ENCODE measurements at places on chromosomes 2 and 18. TPM values are rescaled to one million over a fixed set of nuclear protein-coding genes. Genes with fewer than 3 reads are reported as not detected.
A peak's percentile ranks its signal among the peaks of the same experiment; 100 is the strongest.

SF3B6 gene
- 59.0 TPM for total RNA-seq

UGT1A10 gene
- not detected for total RNA-seq

UGT1A7 gene
- total RNA-seq = not detected

GRCh38 chr18:9922592-9923311 lies 8.9 kb downstream of the VAPA start:
- DNase-seq = no peak
- no peaks in the 10 kb centered on the region for H3K36me3 ChIP-seq
- peaks cover 100% of the 10 kb centered on the region for H3K4me1 ChIP-seq
- H3K27ac ChIP-seq = no peak overlapping the region
- no peak overlapping the region for H3K4me3 ChIP-seq

DNA sequence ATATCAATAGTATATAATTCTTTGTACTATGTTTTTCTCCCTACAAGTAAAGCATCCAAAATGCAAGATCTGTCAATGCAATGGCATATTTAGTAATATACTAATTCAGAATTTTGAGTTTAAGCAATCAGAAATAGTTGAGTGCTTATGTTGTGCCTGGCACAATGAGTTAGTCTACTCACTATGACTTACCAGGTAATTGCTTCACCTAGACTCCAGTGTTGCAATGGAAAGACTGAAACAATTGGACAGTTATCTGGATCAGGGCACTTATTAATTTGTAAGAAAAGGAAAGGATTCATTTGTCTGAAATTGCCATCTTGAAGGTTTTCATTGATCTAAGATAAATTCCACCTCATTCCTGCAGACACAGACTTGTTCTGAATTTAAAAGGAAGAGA lies 97.6 kb upstream of the TCF4 start:
- H3K27ac ChIP-seq = no peak overlapping the region
- H3K4me3 ChIP-seq = no peak overlapping the region
- no peaks in the 10 kb centered on the region for H3K27me3 ChIP-seq

GRCh38 chr2:101204400-101205115 lies 48.1 kb upstream of the CNOT11 start:
- H3K27ac ChIP-seq = no peak overlapping the region
- no peaks in the 10 kb centered on the region for H3K36me3 ChIP-seq
- no peak for DNase-seq
- H3K4me1 ChIP-seq = peaks cover 3% of the 10 kb centered on the region
- H3K27me3 ChIP-seq = no peaks in the 10 kb centered on the region
- H3K4me3 ChIP-seq = no peak overlapping the region

DNA sequence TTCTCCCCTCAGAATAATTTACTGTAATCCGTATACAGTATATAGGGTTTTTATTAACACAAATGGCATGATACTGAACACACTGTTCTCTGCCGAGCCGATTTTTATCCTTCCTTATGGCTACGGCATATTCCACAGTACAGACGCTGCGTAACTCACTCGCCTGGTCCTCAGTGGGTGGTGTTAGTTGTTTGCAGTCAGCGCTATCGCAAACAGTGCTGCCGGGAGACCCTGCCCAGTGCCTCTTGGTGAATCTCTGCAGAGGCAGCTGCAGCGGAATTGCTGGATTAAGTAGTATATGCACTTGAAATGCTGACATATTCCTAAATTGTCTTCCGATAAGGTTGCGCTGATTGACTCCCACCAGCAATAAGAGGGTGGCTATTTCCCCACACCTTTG lies 73.9 kb downstream of the MARCO start:
- no peak overlapping the region for H3K4me3 ChIP-seq
- H3K27ac ChIP-seq = no peak overlapping the region
- H3K36me3 ChIP-seq = no peaks in the 10 kb centered on the region
- H3K4me1 ChIP-seq = no peaks in the 10 kb centered on the region
- no peak for DNase-seq

GRCh38 chr2:190123956-190124355 lies 61.4 kb upstream of the MSTN start:
- no peak overlapping the region for H3K27ac ChIP-seq
- DNase-seq = no peak
- H3K36me3 ChIP-seq = no peaks in the 10 kb centered on the region
- peaks cover 13% of the 10 kb centered on the region for H3K4me1 ChIP-seq

DNA sequence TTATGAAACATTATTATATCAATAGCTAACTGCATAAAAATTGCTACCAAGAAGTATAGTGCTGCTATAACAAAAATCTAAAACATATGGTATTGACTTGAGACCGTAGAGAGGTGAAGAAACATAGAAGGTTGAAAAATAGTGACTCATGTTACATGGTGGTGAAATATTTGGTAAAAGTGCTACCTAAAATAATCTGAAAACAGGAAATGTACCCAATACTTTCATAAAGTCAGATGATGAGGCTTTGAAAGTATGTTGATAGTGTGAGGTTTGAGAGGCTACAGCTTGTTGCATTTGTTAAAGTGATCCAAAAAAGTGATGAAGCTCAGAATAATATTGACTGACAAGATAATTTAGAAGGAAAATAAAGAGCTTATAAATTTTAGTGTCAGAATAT lies 718.7 kb upstream of the SLC8A1 start:
- no peaks in the 10 kb centered on the region for H3K27me3 ChIP-seq
- H3K4me3 ChIP-seq = no peak overlapping the region
- H3K4me1 ChIP-seq = no peaks in the 10 kb centered on the region
- DNase-seq = no peak
- no peak overlapping the region for H3K27ac ChIP-seq

GRCh38 chr18:48775372-48776155 lies 175.2 kb downstream of the SMAD7 start:
- no peak for DNase-seq
- H3K4me3 ChIP-seq = no peak overlapping the region
- no peaks in the 10 kb centered on the region for H3K36me3 ChIP-seq
- H3K27me3 ChIP-seq = no peaks in the 10 kb centered on the region

DNA sequence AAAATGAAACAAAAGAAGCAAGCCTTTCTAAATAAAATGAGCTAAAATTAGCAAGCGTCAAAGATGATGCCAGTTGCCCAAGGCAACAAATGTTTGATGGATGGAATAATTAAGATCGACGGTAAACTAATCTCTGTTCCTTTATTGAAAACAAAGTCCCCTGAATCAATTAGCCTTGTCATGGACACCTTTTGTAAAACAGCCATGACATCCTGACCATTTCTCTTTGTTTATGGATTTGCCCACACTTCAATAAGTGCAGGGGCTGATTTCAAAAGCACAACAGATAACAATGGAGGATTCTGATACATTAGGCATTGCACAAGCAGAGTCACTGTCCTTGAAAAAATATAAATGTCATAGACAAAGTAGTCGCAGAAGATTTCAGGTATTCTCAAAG lies 160.1 kb upstream of the HNRNPA3 start:
- no peak overlapping the region for H3K27ac ChIP-seq
- DNase-seq = no peak
- no peaks in the 10 kb centered on the region for H3K27me3 ChIP-seq
- no peaks in the 10 kb centered on the region for H3K36me3 ChIP-seq
- no peaks in the 10 kb centered on the region for H3K4me1 ChIP-seq

DNA sequence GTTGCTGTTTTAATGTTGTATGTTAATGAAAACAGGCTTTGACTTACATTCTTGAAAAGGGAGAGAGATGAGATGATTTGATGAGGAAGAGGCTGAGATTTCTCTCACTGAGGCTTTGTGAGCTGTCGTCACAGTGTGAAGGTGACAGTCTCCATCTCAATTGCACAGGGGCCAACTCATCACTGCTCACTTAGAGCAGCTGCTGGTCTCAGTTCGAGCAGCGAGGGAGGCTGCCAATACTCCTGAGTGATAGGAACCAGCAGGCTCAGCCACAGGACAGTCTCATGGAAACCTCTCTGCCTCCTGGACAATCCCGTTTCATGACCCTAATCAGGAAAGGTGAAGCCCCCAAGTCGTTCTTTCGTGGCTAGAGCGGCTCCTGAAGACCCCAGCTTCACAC lies 170.7 kb upstream of the SOX11 start:
- no peak overlapping the region for H3K4me3 ChIP-seq
- peak overlapping the region; percentile 78 for H3K27ac ChIP-seq
- DNase-seq = peak; percentile 30
- H3K4me1 ChIP-seq = peaks cover 9% of the 10 kb centered on the region

DNA sequence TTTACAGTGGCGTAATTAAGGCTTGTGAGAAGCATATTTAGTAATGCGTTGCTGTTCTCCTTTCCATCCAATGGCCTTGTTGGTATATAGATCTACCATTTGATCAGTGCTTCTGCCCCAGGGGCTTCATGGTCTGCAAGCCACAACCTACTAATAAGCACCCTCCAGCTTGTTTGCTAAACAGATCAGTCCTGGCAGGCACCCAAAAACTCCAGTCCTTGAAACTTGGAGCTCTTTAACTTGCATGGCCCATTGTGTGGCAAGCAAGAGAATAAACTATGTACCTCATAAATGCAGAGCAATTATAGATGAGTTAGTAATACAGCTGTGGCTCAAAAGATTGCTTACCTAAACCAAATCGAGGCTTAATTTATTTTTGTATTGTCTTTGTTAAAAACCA lies 158.5 kb downstream of the FTCDNL1 start:
- H3K4me3 ChIP-seq = no peak overlapping the region
- no peaks in the 10 kb centered on the region for H3K27me3 ChIP-seq
- no peaks in the 10 kb centered on the region for H3K36me3 ChIP-seq
- DNase-seq = peak; percentile 13

- peak; percentile 52 for DNase-seq
- H3K27ac ChIP-seq = peak overlapping the region; percentile 79
- no peaks in the 10 kb centered on the region for H3K27me3 ChIP-seq
Measured at GRCh38 chr2:219452361-219453317, 18.0 kb downstream of the SPEG start.

DNA sequence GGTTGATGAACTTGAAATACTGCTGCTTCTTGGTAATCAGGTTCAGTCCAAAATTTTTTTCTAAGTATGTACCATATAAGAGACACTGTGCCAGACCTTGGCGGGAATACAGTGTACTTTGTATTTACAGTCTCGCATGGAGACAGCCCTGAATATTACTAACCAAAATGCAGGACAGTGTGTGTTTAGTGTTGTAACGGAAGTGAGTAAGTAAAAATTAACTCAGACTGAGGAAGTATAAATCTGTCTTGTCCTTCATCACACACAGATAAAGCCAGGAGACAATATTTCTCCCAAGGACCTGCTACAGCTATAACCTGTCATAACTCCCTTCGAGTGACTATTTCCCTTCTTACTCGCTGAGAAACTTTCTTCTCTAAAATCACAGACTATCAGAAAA lies 76.9 kb downstream of the ACTR3 start:
- peaks cover 11% of the 10 kb centered on the region for H3K4me1 ChIP-seq
- no peaks in the 10 kb centered on the region for H3K27me3 ChIP-seq
- DNase-seq = no peak
- H3K36me3 ChIP-seq = no peaks in the 10 kb centered on the region

DNA sequence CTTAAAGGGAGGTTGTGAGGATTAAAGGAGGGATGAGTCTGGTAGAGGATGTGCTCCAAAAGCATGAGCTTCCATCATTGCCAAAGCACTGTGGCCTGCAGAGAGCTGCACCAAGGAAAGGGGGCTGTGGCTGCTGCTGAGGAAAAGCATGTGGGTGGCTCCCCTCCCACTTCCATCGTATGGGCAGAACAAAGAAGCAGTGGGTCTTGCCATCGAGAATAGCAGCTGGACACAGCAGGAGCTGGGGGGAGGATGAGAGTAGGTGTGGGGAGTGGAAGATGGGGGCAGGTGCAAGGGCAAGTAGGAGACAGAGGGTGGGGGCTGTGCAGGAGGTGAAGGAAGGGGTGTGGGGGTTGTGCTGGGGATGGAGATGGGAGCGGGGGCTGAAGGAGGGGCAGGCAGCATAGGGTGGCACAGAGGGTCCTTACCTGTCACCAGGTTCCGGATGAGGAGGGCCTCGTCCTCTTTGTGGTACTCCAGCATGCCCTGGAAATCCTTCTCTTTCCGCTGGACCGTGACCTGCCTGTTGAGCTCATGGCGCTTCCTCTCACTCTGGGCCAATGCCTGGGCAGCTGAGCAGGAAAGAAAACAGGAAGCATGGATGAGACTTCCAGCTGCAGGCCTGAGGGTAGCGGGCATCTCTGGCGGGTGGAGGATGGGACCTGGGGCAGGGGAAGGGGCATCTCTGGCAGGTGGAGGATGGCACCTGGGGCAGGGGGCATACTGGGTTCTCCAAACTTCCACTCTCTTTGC lies 33.6 kb upstream of the ACAA2 start:
- H3K4me3 ChIP-seq = no peak overlapping the region
- H3K4me1 ChIP-seq = no peaks in the 10 kb centered on the region
- H3K27me3 ChIP-seq = peaks cover 26% of the 10 kb centered on the region

DNA sequence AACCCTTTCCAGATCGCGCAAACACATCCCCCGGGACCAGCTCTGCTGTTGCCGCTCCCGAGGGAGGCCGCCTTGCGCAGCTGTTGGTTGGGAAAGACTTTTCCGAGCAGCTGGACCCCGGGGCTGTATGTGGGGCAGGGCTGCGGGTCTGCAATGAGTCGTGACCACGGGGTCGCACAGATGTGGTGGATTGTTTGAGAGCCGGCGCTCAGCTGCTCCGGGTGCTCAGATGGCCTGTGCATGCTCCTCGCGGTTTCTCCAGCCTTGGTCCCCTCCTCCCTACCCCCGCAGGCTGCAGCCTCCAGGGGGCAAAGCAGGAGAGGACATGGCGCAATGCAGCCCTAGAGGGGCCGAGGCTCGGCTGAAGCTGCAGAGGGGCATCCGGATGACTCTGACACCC lies 105.2 kb upstream of the OTOS start:
- DNase-seq = peak; percentile 79
- H3K4me3 ChIP-seq = no peak overlapping the region
- H3K4me1 ChIP-seq = peaks cover 9% of the 10 kb centered on the region
- H3K27ac ChIP-seq = no peak overlapping the region

DNA sequence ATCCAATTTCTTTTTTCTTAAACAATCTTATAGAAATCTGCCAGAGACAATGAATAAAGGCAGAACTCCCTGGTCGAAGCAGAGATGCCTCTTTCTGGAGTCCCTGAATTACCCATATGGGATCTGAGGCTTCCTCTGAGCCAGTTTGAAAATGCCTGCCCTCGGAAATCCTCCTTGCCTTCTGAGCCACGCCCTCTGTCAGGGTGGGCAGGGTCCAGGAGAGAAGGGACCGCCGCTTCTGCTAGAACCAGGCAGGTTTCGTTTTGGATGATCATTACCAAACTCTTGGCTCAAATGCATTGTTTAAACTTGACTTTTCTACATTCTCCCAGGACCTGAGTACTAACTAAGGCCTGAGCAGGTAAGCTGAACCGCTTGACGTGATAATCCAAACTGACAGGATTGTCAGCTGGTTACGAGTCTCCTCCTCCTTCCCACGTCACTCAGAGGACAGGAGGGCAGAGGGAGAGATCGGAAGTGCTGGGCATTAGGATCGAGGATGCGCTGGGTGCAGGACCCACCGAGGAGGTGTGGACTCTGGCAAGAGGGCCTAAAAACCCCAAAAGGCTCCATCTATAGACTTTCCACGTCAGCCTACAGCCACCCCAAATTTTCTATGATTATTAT lies 128.4 kb downstream of the KLHL29 start:
- no peaks in the 10 kb centered on the region for H3K4me1 ChIP-seq
- H3K27me3 ChIP-seq = peaks cover 14% of the 10 kb centered on the region
- H3K27ac ChIP-seq = no peak overlapping the region
- H3K4me3 ChIP-seq = no peak overlapping the region

DNA sequence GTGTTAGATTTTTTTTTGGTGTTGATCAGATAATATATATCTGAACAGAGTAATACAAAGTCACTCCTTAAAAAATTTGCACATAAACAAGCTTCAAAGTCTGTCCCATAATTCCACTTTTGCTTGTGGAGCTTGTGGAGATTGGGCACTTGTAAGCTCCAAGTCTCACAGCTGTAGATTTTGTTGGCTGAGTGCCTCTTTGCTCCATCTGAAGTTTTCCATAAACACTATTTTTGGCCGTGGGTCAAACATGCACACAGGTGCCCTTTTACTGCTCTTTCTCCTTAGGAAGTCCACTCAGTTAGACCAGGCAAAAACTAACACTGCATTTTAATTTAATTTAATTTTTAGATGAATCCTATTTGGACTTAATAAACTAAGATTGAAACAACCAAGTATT lies 3.6 kb upstream of the KCNJ13 start:
- H3K27ac ChIP-seq = no peak overlapping the region
- no peaks in the 10 kb centered on the region for H3K27me3 ChIP-seq
- H3K4me1 ChIP-seq = peaks cover 7% of the 10 kb centered on the region
- peak; percentile 6 for DNase-seq
